Ureter (tissue), 1 donor: ENCODE measurements at places on chromosomes 3 and 15. TPM values are rescaled to one million over a fixed set of nuclear protein-coding genes. Genes with fewer than 3 reads are reported as not detected.

SAMMSON gene
- total RNA-seq: not detected

DPPA2 gene
- not detected for total RNA-seq

OIP5 gene
- not detected for total RNA-seq

C3orf20 gene
- total RNA-seq: 0.31 TPM

COMMD2 gene
- total RNA-seq: 31.9 TPM

P2RY1 gene
- total RNA-seq: 9.2 TPM

SNX22 gene
- total RNA-seq: 0.31 TPM

DNA sequence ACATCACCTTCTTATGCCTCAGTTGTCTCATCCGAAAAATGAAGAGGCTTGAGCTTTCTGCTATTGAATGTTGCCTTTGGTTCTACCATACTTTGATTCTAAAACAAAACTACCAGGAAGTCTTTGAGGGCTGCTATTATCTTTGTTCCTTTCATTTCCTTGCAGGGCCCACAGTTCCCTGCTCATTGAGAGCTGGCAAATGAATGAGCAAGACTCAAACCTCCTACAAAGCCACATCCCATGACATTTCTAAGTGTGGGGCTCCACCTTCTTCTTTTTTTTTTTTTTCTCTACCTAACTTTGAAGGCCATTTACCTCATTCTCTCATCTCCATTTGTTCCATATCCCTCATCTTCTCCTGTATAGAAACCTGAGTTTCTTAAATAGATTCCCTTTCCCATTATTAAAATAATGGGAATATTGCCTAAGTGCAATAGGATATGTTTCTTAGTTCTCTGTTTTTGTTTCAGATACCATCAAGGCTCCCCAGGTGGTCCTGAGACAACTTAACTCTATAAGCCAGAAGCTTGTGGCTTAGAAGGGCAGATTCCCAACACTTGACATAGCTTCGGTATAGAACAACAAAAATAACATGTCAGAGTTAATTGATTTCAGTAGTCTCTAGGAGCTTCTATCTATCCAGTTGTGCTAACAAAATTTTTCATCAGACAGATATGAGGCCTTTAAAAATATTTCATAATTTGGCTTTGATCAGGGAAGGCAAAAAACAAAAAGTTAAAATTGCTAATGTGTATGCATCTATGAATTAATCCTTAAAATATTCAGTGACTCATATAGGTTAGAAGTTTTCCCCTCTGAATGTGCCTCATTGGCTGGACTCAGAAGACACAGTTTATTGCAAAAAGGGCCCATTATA, 951.6 kb downstream of the TUSC7 start:
- DNase-seq: no peak

GRCh38 chr3:15174953-15175352, 31.1 kb upstream of the CAPN7 start:
- DNase-seq: no peak

DNA sequence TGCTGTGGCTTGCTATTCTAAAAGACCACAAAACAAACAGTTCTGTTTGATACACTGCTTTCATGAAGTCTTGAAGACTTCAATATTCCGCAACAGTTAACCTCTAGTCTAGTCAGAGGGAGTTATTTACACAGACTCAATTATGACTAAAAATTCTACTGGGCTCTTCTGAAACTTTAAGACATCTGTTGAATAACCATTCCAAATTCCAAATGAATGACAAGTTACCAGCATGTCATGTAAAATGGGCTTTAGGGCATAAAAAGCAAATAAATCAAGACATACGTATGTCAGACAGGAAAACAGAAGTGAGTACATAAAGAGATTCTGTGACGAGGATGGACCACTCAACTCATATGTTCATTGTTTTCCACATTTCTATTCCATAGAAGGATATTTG, 93.9 kb downstream of the PLOD2 start:
- DNase-seq: no peak

DNA sequence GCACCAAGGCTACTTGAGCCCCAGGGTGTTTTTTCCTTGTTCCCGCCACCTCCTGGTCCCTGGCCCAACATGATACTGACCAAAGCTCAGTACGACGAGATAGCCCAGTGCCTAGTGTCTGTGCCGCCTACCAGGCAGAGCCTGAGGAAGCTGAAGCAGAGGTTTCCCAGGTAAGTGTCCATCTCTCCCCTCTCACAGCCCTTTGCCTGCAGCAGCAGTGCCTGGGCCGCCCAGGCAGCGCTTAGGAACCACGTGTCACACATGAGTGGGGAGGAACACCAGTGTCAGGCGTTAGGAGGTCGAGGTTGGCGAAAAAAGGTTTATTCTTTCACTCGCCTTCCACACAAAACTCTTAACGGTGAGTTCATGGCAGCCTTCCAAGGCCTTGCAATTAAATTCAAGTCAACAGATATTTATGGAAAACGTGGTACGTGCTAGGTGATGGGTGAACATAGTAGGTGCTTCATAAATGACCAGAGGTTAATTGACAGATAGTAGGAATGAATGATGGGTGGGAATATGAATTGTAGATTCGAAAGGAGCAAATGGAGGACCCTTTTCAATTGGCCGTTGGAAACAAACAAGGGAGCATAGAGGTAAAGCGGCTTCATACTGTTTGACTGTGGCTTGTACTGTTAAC, 486 bp downstream of the CDIN1 start:
- DNase-seq: peak; percentile 48

- no peak for DNase-seq
Measured at GRCh38 chr15:36941798-36942197, 158.6 kb downstream of the MEIS2 start.

GRCh38 chr15:77840991-77841775, 208.5 kb upstream of the LINGO1 start:
- no peak for DNase-seq

GRCh38 chr15:101020945-101021344, 101.8 kb downstream of the LRRK1 start:
- DNase-seq: no peak

DNA sequence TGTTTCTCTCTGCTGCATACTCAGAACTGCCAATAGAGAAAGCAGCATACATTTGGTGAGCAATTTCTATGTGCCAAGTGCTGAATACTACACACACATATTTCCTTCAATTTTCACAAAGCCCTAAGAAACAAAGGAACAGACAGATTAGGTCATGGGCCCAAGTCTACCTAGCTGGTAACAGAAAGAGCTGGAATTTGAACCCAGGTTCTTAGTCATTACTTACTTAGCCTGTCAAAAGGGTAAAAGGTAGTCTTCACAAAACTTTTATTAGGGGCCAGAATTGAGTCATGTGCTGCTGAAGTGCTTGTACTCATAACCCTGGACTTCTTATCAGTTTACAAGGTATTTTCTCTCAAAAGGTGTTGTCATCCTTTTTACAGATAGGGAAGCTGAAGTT, 10.4 kb upstream of the ABHD17C start:
- DNase-seq: no peak

DNA sequence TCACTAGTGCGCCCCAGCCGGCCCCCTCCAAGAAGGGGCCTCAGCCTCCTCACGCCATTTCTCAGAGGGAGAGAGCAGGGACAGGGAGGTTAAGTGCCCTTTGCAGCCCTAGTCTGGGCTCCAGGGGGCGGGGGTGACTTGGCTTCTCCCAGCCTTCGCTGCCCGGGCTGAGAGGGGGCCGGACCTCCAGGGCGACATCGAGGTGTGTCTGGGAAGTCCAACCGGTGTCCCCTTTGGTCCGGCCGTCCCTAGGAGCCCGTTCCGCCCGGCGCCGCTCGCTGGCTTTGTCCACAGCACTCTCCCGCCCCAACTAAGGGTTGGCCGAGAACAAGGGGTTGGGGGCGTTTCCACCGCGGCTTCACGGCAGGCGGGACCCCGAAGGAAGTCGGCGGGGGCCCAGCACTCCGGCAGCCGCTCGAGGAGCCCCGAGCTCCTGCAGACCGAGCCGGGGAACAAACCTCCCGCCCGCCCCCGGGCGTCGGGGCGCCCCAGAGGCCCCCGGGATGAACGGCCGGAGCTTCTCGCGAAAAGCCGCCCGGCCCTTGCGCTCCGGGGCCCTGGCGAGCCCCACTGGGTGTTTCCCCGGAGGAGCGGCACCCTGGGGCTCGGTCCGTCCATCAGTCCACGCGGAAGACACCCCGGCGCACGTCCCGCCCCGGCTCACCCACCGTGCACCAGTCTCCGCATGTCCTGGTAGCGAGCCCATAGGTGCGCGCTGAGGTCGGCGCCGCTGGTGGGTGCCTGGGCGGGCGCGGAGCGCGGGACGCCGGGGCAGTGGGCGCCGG, 627 bp downstream of the NT5DC2 start:
- peak; percentile 59 for DNase-seq

DNA sequence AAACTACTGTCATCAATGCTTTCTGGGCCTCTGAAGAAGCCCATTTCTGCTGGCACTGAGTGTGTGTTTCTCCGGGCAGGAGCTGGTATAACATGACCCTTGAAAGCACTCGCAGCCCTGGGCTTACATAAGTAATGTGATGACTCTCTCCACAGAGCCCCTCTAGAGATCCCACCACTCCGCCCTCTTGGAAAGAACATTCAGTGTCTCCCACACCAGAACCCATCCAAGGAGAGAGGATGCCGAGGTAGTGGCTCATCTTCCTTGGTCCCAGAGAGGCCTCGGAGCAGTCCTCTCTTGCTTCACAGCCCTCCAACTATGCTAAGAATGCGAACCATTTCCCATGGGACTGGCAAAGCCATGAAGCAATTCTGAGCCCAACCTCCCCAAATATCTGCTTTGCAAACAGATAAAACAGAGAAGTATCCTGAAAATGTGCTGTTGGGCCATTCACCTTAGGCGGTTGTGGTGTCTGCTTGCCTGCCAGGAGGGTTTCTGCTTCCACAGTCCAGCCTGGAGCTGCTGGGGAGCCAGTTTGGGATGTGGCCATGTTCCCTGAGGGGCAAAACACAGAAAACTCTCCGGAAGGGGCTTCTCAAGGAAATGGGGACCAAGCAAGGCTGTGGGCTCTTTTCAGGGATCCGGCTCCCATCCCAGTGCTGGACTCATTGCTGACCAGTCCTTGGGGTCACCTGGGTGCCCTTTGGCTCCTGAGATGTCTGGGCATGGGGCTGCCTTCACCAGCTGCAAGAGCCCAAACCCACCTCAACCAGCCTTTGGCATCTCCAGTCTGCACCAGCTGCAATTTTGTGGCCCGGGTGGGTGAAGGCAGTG, 47.3 kb downstream of the AMOTL2 start:
- peak; percentile 65 for DNase-seq

- DNase-seq: no peak
Measured at GRCh38 chr3:64895106-64895990, 207.5 kb upstream of the ADAMTS9 start.

DNA sequence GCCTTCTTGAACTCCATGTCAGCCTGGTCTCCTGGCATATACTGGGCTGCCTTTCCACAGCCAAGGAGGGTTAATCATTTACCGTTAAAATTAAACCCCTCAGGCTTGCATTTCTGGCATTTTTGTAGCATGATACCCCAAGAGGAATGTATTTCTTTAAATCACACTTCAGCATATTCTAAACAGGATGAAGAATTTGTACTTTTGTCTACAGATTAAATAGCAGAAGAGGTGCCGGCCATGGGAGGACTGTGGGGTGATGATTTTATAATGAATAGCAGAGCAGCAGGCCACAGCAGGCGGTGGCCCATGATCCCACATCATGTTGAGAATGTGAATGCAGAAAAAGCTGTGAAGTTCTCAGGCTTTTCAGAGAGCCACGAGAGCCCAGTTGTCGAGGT, 90.2 kb downstream of the ARNT2 start:
- DNase-seq: no peak

DNA sequence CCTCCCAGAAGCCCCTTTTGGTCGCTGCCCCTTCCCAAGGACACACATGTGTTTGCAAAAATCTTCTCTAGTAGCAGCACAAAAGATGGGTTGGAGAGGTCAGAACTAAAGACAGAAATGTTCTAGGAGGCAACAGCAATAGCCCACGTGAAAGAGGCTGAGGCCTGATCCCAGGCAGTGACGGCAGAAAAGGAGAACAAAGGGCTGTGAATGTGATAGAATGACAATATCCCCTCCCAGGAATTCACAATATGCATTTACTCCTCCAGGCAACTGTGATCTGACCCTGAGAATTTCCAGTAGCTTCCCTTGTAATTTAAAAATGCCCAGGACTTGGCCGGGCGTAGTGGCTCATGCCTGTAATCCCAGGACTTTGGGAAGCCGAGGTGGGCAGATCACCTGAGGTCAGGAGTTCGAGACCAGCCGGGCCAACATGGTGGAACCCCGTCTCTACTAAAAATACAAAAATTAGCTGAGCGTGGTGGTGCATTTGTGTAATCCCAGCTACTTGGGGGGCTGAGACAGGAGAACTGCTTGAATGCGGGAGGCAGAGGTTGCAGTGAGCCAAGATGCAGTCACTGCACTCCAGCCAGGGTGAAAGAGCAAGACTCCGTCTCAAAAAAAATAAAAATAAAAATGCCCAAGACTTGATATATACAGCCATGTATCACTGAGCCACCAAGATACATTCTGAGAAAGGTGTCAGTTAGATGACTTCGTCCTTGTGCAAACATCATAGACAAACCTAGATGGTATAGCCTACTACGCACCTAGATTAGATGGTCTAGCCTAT, 43.6 kb upstream of the PIAS1 start:
- DNase-seq: no peak

DNA sequence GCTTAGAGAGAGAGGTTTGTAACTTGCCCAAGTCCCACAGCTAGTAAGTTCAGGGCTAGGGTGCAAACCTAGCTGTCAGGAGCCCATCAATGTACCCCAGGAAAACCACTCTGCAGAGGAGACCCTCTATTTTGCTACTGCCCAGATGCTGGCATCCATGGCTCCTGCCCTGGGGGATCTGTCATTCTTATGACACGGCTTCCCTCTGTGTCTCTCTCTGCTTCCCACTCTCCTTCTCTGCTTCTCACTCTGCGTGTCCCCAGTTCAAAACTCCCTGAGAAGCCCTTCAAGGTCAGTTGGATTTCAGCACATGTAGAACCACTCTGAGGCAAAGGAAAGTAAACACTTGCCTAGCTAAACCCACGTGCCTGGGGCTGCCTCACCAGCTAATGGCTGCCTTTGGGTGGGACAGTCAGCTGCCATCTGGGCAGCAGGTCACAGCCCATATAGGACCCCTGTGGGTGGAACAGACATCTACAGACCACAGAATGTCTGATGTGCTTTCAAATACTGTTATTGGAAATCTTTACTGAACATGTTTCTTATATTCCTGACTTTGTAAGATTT, 29.4 kb upstream of the SLCO2A1 start:
- no peak for DNase-seq

DNA sequence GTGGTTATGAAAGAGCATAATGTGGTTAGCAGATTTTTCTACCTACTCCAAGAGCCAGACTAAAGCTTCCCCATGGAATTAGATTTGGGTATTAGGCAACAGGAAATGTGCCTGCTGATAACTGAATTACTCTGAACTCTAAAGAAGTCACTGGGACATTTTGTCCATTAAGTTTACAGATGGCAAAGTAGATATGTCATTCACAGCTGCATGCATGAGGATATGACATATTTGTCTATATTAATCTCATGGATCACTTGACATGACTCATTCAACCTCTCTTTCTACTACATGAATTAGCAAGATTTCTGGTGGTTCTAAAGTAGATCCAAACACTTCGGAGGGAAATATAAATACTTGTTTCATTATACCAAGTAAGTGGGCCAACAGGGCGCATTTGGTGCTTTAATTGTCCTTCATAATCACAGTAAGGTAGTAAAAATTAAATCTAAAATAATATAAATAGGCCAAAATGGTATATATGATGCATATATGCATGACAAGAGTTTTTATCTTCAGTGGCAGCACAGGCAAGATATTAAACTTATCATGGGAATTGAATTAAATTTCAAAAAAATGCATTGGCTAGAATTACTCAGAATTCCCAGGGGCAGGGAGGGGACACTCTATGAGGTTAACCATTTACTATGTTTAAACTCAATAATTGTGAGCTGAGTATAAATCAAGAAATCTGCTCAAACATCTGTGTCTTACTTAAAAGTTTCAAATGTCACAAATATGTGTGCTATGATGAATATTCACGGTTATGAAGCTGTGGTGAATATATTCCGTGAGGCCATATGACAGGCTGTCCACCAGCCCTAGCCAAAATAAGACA, 365.3 kb upstream of the KCNMB2 start:
- no peak for DNase-seq
